ENCODE measurements at places on chromosomes 4 and X.

GRCh38 chr4:83438719-83439118 lies 16.9 kb downstream of the HELQ start:
- DNase-seq = no peak

DNA sequence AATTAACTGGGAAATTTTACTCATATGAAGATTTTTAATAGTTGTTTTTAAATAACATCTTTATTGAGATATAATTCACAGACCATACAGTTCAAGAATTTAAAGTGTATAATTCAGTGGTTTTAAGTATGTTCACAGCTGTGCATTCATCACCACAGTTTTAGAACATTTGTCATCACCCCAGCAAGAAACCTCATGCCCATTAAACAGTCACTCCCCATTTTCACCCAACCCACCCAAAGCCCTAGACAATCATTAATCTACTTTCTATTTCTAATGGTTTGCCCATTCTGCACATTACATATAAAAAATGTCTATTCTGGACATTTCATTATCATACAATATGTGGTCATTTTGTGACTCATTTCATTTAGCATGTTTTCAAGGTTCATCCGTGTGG lies 2.8 kb downstream of the UPRT start:
- no peak for DNase-seq

- no peak for DNase-seq
These were observed 82.8 kb upstream of the NKX1-1 start for GRCh38 chr4:1488831-1489638.

DNA sequence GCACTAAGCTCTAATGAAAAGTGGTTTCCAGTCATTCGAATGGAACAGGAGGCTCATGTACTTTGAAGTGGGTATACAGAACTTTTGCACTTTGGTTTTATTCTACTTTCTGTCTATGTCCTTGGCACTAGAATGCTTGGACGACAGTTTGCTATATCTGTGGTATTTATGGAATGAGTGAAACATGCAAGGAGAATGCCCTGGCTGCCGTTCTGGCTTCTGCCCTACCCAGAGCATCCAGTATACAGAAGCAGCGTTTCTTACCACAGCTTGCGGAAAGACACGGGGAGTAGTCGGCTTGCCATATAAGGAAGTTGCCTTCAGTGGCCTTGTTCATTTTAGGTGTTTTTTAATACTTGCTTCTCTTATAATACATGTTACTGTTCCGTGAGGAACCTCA lies 98.0 kb downstream of the TBL1X start:
- no peak for DNase-seq

GRCh38 chr4:123452616-123453015 lies 56.0 kb downstream of the SPRY1 start:
- peak; percentile 52 for DNase-seq

DNA sequence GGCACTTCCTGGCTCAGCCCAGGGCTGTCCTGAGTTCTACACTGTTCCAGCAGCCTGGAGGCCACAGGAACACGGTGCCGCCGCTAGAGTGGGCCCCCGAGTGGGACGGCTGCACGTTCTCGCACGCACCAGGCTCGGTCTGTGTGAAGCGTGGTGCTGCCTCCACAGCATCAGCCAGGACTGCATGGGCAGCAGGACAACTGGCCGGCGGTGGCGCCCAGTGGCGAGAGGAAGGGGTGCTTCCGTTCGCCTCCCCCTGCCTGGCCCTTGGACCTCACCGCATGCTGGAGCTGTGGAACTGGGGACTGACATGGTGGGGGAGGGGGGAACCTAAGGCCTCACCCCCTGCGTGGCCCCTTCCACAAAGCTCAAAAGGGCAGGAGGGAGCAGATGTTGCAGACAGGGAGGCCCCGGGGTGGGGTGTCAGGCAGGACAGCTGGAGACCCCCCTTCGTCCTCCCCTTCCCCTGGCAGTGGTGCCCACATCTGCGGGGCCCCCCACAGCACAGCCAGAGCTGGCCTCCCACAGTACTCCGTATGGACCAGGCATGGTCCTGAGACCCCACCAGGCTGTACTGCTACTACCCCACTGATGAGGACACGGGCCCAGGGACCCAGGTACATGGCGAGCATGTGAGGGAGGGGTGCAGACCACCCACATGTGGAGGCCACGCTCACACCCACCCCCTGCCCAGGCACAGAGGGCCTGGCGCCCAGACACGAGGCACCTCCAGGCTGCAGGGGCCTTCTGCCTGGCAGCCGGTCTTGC lies 58.5 kb downstream of the ACOX3 start:
- DNase-seq = no peak

- DNase-seq = no peak
These were observed 46.6 kb upstream of the FAM47C start for GRCh38 chrX:36961590-36961989.

DNA sequence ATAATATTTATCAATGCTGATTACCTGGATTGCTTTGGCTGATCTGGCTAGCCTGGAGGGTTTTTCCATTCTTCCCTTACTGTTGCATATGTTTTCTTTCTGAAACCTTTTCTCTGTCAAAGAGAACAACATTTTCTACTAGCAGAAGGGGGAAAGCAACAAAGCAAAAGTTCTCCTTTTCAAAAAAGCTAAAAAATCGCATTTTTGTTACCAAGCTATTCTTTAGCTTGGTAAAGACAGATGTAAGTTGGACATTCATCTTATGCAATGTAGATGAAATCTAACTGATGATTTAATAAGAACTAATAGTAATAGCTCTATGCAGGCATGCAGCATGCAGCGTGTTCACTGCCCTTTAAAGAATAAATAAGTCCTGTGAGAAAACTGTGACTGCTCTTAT lies at the start of gene GRXCR1:
GRXCR1 (plus strand) TSS at position 301 of the 400 bp plus-strand sequence. CDS start 554 bp downstream, outside the sequence.
- DNase-seq = no peak

GRCh38 chr4:39548425-39549067 lies 21.3 kb upstream of the UGDH start:
- no peak for DNase-seq

Data from NB4 (cell line).